ENCODE measurements at places on chromosomes 1 and 21. TPM values are rescaled to one million over a fixed set of nuclear protein-coding genes. Genes with fewer than 3 reads are reported as not detected.

Gene CD84
- not detected for total RNA-seq

Gene MAP3K21
- total RNA-seq: 12.1 TPM

Gene MRPL24
- 189 TPM for total RNA-seq

Gene TRPM2
- 9.3 TPM for total RNA-seq

Gene OR14A16
- total RNA-seq: not detected

Gene HPCAL4
- total RNA-seq: 0.28 TPM

Gene TDRD5
- 0.09 TPM for total RNA-seq

Gene SPRR1B
- not detected for total RNA-seq
